ENCODE measurements at places on chromosomes 11 and 22. TPM values are rescaled to one million over a fixed set of nuclear protein-coding genes. Genes with fewer than 3 reads are reported as not detected.
A peak's percentile ranks its signal among the peaks of the same experiment; 100 is the strongest.

Gene SOX6
- 54.7 TPM for total RNA-seq

Gene TEX54
- not detected for total RNA-seq

Gene LRP4
- total RNA-seq = 4.1 TPM

Gene PRCP
- 52.2 TPM for total RNA-seq

Gene UNC93B1
- 9.9 TPM for total RNA-seq

Gene GRAP2
- total RNA-seq = 4.3 TPM

Gene FAM89B
- total RNA-seq = 36.8 TPM

Gene GSTT2
- not detected for total RNA-seq

Gene BATF2
- total RNA-seq = not detected

Gene SYTL2
- 286 TPM for total RNA-seq

DNA sequence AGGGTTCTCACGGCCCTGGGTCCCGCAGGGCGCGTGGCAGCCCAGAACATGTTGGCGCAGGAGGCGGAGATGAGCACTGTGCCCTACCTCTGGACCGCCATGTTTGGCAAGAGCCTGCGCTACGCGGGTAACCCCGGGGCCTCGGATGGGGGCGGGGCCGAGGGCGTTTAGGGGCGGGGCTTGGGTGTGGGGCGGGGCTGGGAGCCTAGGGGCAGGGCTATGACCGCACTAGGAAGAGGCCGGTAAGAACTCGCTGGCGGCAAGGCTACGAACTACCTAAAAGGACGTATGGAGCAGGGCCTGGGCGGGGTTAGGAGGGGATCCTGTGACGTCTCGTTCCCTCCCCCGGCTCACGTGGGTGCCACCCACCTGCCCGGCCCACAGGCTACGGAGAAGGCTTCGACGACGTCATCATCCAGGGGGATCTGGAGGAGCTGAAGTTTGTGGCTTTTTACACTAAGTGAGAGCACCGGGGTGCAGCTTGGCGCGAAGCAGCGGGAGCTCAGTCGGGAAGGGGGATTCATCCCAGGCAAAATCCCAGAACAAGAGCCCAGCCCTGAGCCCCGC lies 2.8 kb upstream of the LZTR1 start:
- DNase-seq = peak; percentile 62

DNA sequence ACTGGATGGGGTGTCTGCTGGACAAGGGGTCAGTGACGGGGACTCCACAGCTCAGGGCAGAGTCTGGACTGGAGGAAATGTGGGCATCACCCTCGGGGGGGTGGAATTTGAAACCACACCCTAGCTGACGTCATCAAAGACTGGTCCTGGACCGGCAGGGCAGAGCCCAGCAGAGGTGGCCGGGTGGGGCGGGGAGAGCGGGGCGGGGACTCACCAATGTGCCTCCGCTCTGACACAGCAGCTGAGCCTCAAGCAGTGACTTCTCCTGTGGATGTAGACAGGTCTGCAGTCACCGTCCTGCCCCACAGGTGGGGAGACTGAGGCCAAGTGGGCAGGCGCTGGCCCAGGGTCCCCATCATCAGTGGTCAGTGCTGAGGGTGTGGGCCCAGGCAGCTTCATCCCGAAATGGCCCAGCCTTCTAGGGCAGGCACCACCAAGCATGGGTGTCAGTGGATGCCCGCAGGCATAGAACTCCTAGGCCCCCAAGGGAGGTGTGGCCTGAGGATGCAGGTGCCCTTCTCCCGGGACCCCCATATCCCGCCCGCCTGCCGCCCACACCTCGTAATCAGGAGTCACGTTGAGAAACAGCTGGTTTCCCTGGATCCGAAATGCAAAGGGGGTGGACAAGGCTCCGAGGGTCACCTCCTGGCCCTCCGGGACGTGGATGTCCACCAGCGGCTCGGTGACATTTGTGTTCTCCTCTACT lies 603 bp downstream of the CDHR5 start:
- no peak for DNase-seq

- DNase-seq = peak; percentile 13
Measured at GRCh38 chr11:82802710-82803109, 69.0 kb upstream of the FAM181B start.

DNA sequence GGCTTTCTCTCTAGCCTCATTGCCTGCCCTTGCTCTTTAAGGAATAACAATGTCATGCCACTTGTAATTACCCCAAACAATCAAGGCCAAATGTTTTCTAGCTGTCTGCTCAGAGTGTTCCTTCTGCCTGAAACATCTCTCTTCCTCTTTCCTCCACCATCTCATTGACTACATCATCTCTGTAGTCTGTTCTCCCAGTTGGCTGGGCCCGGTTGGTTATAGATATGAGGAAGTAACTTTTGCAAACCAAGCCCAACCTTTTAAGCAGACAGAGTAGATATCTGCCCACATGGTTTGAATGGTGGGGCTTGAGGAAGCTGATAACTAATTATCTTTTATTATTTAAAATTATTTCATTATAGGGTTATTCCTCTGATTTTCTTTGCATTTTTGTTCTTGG lies 104.5 kb downstream of the NTM start:
- DNase-seq = no peak

DNA sequence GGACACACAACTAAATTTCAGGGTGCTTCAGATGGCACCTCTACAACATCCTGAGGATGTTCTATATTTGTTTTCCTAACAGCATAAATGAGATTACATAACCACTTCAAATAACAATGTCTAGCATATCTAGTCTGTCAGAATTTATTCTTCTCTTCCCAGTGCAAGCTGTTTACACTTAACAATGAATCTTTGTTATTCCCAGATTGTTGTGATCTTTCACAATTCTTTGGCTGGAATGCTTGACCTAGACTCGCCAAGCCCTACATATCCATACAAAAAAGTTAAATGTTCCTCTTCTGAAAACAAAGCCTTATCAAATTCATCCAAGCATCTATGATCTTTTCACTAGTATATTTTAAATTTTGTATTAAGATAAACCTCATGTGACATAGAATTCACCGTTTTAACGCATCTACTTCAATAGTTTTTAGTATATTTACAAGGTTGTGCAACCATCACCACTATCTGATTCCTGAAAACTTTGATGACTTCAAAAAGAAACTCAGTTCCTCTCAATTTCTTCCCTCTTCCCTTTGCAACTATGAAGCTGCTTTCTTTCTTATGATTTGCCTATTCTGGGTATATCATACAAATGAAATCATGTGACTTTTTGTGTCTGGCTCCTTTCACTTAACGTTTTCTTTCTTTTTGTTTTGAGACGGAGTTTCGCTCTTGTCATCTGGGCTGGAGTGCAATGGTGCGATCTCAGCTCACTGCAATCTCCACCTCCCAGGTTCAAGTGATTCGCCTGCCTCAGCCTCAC lies 61.7 kb upstream of the CHRNA10 start:
- DNase-seq = no peak

- no peak for DNase-seq
Measured at GRCh38 chr22:43230571-43230970, 43.6 kb upstream of the TTLL12 start.

DNA sequence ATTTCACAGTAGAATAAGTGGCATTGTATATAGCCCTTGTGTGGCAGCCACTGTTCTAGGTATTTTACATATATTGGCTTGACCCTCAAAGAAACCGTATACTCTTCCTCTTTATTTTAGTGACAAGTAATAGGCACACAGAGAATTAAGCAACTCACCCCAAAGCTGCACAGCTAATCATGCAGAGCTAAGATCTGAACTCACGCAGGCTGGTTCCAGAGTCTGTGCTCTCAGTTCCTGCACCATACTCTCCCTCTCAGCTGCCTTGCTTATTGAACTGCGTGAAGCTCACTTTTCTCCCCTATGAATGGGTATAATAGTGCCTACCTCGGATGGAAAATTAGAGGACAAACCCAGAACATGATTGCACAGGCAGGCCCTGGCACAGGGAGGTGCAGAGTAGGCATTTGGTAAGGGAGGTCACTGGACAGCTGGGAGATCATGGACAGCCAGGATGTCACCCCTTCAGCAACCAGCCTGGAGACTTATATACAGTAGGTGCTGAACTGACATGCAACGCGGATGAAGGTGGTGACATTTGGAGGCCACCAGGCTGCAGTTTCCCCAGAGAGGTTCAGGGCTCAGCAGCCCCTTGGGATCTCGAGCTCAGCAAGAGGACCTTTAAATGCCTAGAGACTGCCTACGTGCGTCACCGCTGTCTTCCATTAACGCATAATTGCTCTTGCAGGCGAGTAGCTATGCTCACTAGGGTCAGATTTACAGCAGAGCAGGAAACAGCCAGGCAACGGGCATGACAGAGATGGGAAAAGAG lies 78.4 kb upstream of the TP53I11 start:
- no peak for DNase-seq

DNA sequence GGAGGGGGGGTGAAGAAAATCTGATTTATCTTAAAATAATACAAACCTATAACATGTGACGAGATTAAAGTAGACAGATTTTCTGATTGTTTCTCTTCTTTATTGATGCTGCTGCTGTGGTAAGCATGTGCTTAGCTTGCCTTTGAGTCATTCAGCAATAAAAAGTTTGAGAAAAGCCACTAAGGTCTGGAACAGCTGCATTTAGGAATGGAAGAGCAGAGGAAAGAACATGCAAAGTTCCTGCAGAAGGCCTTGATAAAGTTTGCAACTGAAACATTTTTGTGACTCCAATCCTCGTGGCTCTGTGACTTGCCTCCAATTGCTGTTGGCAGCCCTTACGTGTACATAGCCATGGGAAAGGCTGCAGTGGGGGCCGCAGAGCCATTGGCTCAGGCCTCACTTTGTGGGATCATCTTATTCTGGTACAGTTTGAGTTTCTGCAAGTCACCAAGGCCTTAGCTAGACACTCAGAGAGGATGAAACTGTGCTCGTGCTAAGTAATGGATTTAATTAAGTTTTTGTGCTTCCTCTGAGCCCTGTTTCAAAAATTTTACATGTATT lies 370.2 kb downstream of the AASDHPPT start:
- DNase-seq = peak; percentile 91

DNA sequence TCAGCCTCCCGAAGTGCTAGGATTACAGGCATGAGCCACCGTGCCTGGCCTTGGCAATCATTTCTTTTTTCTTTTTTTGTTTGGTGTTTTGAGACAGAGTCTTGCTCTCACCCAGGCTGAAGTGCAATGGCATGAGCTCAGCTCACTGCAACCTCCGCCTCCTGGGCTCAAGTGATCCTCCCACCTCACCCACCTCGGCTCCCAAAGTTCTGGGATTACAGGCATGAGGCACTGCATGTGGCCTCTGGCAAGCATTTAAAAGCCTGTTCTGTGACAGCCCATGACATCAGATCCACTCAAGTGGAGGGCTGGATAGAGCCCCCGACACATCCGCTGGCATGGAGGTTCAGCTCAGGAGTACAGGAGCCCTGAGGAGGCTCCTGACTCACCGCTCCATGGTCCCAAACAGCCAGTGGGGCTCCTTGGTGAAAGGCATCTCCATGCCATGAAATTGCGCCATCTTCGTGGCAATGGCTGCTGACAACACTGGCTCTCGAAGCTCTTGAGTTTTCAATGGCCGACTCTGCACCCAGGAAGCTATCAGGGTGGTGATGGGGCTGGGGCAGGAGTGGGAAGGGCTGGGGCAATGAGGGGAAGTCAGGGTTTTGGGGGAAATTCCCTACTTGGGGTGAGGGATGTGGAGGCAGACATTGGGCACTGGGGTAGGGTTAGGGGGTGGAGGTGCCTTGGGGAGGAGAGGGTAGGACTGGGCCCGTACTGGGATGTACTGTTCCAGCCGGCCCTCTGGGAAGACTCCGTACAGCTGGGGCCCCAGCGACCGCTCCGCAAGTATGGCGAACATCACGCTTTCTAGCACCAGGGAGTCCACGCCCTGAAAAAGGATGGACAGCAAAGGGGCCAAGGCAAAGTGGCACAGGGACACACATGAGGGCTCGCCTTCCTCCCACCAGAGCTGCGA lies 1.4 kb downstream of the CHKB start:
- no peak for DNase-seq

DNA sequence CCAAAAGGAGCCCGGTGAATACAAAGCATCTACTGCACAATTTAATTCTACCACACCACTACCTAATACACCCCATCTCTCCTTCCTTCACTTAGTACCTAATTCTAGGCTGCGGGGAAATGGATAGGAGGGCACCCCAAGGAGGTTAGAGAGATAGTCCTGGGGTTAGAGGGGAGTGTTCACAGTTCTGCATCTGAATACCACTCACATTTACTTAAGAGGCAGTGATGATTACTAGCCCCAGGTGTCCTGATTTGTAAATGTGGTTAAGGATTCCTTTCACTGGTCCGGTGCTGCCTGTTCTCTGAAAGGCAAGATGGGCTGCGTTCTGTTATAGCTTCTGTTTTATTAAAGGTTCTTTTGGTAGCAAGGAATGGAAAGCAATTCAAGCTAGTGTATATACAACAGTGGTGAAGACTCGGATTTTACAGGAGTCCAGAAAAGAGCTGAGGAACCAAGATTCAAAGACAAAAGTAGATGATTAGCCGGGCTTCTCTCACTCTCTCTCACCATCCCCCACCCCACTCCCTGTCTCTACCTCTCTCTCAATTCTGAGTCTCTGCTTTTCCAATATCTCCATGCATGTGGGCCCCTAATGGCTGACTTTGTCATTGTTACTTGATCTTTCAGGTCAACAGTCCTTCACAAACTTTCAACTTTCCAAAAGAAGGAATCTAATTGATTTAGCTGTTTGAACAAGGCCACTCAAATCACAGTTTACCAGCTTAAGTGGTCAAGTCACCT lies 8.7 kb upstream of the KCNA4 start:
- no peak for DNase-seq

- DNase-seq = no peak
Measured at GRCh38 chr22:38649841-38650522, 6.2 kb downstream of the FAM227A start.

- DNase-seq = no peak
Measured at GRCh38 chr22:49774046-49774445, 53.6 kb downstream of the BRD1 start.

DNA sequence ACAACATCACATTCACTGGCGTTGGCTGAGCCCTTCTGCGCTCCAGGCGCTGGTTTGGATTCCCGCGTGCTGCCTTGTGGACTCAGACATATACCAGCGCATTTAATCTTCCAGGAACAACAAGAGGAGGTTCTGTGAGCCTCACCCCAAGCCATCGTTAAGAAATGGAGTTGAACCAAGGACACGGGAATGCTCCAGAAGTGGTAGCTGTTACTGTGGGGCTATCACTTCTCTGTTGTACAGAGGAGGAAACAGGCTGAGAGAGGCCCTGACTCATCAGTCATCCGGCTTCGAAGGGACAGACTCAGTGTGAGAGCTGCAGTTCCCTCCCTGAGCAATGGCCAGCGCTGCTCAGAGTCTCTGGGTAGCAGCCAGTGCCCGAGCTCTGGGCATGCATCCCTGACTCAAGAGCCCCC lies 291.3 kb downstream of the TBC1D22A start:
- no peak for DNase-seq

DNA sequence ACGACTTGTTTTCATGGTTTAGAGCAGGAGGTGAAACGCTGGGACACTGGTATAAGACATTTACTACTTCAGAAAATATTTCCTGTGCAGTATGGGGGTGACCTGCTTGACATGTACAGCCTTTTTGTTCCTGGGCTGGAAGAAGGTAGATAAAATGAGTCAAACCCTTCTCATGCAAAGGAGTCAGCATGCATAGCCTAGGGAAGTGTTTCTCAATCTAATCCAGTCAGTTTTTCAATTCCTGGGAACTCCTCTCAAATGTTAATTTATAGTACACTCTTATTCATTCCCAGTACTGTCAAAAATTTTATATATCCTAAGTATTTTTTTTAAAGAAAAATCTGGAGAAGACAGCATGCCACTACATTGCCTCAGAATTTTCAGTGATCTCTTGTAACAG lies 154.7 kb upstream of the GUCY1A2 start:
- DNase-seq = no peak
